ENCODE measurements at places on chromosomes 7 and 10.

DNA sequence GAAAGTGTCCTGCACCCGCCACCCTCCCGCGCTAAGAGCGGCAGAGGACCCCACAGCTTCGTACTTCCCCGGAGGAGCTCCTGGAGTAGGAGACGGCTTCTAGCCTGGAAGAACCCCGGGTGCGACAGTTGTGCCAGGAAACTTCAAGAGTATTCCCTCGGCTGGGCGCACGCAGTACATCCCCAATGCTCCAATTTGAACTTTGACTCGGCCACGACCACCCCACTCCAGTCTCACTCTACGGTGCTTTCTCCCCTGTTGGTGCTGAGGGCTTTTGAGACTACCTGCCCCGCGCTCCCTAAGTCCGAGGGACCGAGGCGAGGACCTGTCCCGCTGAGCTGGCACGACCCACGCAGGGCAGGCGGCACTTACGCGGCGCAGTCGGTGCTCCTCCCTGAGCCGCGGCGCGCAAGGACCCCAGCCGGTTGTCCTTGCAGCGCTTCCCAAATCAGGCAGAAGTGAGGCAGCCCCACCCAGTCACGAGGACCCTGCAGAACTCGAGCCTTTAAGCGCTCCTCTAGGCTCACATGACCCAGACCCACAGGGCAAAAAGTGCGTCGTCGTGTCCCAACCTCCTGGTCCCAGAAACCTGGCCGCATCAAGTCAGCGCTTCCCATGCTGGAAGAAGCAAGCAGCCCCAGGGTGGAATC is at the start of gene CPVL:
TSS of gene CPVL (minus strand) at position 481 of the 650 bp plus-strand sequence. CDS start 25,476 bp downstream, outside the sequence.
- no peak for DNase-seq

GRCh38 chr7:145644426-145645134 is 472.0 kb upstream of the CNTNAP2 start:
- DNase-seq: no peak

GRCh38 chr7:148729984-148730733 is 31.5 kb downstream of the CUL1 start:
- DNase-seq: no peak

GRCh38 chr10:4771554-4772201 is 54.3 kb upstream of the AKR1E2 start:
- DNase-seq: no peak

GRCh38 chr7:31642681-31643115 is 44.3 kb upstream of the PPP1R17 start:
- DNase-seq: no peak

- no peak for DNase-seq
Measured at GRCh38 chr7:154546946-154547587, 455.9 kb downstream of the PAXIP1 start.

DNA sequence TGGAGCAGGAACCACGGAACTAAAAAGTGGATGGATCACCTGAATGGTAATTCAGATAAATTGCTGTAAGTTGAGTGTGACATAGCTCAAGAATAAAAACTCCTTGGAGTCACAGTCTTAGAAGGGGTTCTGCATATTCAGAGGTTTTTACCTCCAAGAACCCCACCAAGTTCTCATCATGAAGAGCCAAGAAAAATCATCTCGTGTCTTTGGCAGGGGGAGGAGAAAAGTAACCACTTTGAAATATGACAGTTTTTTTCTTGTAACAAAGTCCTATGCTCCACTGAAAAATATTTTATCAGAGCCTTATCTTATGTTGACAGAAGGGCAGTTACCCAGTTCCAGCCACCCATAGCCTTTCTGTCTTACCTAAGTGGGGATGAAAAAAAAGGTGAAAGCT is 38.2 kb upstream of the MBL2 start:
- DNase-seq: no peak

DNA sequence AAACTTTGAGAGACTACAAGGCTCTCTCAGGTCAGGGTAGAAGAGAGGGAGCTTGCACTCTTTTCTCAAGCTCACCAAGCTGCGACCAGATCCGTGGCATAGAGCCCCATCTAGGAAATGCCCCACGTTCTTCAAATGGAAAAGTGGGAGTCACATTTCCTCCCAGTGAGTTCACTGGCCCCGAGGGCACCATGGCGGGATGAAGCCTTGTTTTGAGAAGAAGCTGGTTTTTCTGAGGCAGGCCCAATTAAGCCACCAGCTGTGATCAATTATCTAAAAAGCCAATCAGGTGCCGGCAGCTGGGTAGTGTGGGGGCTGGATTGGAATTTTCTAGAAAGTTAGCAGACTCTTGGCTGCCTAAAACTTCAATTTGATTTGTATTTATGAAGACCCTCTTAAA is 101.4 kb downstream of the ZNF365 start:
- no peak for DNase-seq

All from astrocyte of the cerebellum (primary cell).